ENCODE measurements at places on chromosomes 13 and 19.
A peak's percentile ranks its signal among the peaks of the same experiment; 100 is the strongest.

DNA sequence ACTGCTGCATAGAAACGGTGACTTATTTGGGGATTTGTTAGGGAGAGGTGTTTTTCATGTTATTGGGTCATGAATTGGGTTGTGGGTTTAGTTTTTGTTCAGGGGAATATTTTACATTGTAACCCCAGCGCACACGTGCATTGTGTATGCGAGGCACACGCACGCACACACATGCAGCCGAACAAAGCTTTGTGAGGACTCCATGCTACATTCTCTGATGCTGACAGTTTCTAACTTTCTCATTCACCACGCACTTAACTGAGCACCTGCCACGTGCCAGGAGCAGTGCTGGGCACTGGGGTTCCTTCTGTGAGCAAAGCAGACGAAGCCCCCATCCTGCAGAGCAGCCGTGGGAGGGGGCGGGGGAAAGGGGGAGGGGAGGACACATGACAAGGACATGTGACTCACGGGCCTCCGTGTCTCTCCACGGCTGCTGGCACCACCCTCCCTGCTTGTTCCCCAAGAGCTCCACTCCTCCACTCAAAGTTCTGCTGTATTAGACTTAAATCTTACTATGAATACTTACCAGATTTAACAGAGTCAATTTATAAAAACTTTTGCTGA lies 55.6 kb downstream of the SLC7A9 start:
- no peak for DNase-seq

- DNase-seq = no peak
These were observed 1.1 kb downstream of the MAB21L1 start for GRCh38 chr13:35475212-35475959.

GRCh38 chr19:4715529-4716221 lies 8.0 kb downstream of the DPP9 start:
- DNase-seq = no peak

GRCh38 chr13:35836446-35836845 lies 294.7 kb downstream of the DCLK1 start:
- no peak for DNase-seq

DNA sequence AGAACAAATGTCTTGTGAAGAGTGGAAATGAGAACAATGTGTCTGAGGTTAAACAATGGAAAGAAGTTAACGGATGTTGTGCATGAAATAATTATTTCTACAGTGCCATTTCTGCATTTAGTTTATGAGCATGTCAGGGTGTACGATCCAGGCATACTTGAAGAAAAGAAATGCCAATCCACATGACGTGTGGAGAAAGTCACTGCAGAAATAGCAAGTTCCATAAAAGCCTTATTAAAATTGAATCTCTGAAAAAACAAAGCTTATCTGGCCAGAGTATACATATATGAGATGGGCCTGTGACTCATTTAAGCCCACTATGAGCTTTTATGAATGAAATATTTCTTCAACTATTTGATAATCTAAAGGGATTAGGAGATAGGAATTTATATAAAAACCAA lies 426.1 kb downstream of the EFNB2 start:
- no peak for DNase-seq

- DNase-seq = no peak
These were observed 1423.8 kb upstream of the MIR17HG start for GRCh38 chr13:89923736-89924135.

DNA sequence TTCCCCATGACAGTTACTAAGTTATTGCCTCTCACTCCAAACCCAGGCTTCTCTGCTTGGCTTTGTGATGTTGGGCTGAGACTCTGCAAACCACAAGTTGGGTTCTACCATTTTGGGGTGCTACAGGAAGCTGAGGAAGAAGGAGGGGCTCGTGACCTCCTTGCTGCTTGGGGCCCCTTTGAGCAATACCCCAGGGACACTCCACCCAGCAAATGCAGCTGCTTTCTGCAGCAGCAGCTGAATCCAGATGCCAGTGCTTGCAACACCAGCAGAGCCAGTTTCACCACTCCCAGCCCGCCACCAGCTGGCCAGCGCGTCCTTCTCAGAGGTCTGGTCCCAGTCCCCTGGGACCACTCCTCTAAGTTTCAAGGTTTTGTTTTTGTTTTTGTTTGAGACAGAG lies 22.0 kb upstream of the UBAC2 start:
- DNase-seq = no peak

DNA sequence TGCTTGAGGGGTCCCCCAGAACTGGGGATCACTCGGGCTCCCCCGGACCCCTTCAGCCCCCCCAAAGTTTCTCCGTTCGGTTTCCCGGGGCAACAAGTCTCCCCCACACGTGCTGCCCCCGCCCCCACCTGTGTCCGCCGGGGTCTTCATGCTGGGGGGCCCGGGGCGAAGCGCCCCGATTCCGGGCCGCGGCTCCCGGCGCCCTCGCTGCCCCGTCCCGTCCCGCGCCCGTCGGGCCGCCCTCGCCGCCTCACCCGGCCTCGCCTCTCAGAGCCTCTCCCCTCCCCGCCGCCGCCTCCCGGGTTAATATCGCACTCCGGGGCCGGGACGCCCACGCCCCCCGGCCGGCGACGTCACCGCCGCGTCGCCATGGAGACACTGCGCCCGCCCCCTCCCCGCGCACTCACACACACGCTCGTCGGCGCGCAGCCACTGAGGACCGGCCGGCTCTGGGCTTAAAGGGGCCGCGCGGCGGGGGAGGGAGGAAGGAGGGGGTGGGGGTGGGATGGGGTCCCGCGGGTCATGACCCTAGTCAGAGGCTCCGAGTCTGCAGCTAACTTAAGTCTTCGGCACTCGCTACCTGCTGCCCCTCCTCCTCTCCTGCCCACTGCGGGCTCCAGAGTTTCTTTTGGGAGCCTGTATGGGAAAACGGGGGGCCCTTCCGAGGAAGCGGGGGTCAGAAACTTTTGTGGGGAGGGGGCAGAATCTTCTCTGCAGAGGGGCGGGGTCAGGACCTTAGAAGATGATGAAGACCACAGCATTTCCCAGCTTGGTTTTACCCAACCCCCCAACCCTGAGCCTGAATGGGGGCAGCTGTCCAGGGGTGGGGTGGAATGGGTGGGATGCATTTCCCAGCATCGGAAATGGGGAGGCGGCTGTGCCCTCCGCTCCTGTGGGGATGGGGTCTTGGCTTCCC lies at the start of gene ERF:
Gene ERF, minus strand, starts transcription at position 279 of the 916 bp plus-strand sequence. Its CDS starts 129 bp downstream, at position 150.
- peak; percentile 91 for DNase-seq

GRCh38 chr13:40351537-40352379 lies 314.7 kb downstream of the FOXO1 start:
- no peak for DNase-seq

GRCh38 chr13:26680123-26680450 lies 80.5 kb downstream of the GPR12 start:
- DNase-seq = no peak

DNA sequence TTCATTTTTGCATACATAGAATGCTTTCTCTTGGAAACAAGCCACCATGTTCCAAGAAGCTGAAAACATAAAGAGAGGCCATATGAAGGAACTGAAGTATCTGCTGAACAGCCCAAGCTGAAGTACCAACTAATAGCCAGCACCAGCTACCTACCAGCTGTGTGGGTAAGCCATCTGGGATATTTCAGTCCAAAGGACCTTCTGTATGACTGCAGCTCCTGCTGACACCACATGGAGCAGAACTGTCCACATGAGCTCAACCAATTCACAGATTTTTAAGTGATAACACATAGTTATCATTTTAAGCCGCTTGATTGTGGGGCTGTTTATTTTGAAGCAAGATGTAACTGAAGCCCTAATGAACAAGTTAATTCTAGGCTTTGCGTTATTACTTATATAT lies 621.1 kb upstream of the KLHL1 start:
- DNase-seq = no peak

- DNase-seq = no peak
These were observed 15.4 kb downstream of the MED26 start for GRCh38 chr19:16612636-16613035.

- DNase-seq = no peak
These were observed 50.5 kb upstream of the SPATA13 start for GRCh38 chr13:24110011-24110410.

DNA sequence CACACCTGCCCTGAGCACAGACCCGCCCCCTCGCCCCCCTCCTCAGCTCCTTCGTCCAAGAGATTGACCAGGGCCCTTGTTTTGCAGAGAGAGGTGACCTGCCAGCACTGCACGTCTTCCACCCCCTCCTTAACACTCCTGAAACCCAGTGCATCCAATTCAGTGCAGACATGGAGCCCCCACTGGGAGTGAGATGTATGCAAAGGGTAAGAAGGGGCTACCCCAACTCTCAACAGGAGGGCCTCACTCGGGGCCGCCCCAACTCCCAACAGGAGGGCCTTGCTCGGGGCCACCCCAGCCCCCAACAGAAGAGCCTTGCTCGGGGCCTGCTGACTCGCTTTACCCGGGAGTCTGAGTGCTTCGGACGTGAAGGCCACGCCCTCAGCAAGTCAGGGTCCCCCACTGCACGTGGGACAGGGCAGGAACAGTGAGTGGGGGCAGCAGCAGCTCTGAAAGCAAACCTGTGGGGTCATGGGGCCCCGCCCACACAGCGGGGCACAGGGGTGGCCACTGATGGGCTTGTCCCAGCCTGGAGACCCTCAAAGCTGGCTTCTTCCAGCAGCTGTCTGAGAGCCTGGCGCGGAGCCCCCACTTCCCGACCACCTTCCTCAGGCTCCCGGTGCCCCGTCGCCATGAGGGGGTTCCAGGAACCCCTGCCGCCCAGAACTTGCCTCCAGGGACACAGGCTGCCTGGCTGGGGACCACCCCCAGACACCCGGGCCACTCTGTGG lies 5.6 kb downstream of the CACTIN start:
- no peak for DNase-seq

DNA sequence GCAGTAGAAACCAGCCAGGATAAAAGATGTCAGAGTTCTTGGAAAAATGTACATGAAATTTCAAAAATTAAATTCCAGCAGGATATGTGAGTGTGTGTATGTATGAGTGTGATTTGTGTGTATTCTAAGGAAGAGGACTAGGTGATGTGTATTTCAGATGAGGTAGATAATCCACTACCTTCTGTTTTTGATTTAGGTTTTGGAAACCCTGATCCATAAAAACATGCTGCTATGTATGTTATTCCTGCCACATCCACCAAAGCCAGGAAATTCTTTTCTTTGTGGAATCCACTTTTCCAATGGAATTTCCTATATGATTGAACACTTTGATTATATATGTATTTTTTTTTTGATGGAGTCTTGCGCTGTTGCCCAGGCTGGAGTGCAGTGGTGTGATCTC lies 276.9 kb downstream of the UQCRFS1 start:
- no peak for DNase-seq

- no peak for DNase-seq
These were observed 10.5 kb downstream of the MEF2B start for GRCh38 chr19:19159534-19159933.

DNA sequence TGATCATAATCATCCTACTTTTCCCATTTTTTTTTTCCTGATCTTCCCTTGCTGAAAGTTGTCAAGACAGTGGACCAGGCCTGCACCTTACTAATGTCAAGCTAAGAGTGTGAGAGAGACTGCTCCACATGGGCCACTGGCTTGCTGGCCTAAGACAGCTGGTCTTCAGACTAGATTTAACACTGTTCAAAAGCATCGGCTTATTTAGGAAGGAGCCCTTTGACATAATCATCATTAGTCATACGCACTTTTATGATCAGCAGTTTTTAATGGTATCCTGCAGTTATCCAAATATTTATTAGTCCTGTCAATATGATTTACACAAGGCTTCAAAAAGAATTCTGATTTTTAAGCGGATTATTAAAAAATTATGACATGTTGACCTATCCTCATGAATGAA lies 270.6 kb downstream of the DNAJC15 start:
- DNase-seq = no peak

- no peak for DNase-seq
These were observed 16.2 kb downstream of the MCF2L start for GRCh38 chr13:112984954-112985802.

GRCh38 chr19:15443838-15444237 lies 5.9 kb downstream of the WIZ start:
- no peak for DNase-seq

- DNase-seq = no peak
These were observed 216.8 kb downstream of the TM9SF2 start for GRCh38 chr13:99717959-99718674.

DNA sequence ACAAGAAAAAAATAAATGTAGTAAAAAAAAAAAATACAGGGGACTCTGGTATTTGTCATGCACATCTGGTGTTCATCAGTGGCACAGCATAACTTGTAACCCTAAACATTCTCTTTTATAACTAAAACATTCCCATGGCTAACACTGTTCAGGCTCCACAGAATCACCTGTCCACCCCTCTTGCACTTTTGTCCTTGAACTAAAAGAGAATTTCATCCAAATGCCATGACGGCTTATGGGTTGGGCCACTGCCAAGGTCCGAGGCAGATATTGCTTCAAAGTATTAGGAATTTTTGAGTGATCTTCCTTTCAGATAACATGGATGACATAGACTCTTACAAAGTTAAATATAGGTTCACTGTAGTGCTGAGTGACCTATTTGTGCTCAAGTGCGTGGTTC lies 25.7 kb upstream of the SERP2 start:
- no peak for DNase-seq

DNA sequence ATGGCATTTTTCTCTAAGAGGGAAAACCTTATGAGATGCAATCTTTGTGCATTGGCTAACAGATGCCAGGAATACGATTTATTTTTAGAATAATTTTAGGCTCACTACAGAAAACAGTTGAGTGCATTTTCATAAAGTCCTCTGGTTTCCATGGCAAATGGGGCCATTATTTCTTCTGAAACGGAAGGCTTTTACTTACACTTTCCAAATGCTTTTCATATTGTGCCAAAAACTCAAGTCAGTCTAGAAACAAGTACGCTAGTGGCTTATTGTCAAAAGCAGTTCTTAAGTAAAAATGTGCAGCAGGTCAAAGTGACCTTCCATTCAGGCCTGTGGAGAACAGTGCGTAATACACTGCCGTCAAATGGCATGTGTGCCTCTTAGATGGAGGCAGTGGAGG lies 628.7 kb downstream of the EFNB2 start:
- DNase-seq = no peak

DNA sequence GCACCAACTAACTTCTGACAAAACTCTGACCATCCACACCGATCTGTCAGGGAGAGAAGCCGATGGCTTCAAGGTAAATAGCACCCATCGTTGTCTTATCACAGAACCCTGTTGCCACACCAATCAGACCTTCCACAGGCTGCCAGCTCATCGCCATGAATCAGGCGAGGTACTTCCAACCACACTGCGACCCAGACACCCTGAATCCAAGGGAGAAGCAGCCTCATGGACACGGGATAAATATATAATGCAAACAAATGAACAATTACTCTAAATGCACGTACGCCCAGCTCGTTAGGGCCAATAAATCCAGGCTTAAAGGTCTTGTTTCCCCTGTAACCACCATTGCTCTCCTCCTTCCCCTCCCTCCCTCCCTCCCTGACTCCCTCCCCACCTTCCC lies 20.8 kb downstream of the RANBP3 start:
- DNase-seq = no peak

Data from stimulated activated CD8-positive, alpha-beta memory T cell treated with anti-CD3 and anti-CD28 coated beads, Interleukin-2, amount 100 ng/mL, for 1 hour (primary cell).